ENCODE measurements at places on chromosomes 4 and X.

DNA sequence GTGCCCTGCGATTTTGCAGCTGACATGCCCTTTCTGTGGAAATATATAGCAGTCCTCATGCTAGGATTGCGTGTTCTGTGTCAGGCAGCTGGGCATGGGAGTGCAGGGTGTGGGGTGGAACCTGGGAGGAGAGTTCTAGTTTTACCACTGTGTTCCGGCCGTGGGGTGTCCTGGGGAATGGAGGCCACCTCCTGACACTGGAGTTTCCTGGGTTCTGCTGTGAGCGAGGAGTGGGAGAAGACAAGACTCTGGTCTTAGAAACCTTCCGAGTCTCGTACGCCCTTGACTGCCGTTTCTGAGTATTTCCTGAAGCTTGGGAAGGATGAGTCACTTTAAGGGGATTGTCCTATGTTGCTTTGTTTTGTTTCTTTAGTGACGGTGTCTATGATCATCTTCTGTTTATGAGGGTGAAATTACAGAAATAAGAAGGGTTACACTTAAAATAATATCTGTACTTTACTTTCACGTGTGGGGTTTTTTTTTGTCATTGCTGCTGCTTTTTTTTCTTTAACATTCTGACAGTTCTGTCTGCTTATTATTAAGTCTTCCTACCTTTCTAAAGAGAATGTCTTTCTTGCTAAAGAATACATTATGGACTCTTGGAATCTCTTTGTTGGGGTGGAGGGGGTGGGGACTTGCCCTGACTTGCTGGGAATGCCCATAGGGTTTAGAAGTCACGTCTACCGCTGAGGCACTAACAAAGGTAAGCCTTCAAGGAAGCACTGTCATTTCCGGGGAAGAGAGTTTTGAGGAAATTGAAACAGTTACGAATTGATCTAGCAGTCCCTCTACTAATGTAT lies 19.1 kb downstream of the CD99 start:
- DNase-seq, result peak; percentile 44

GRCh38 chr4:4269331-4269731 lies 20.6 kb downstream of the LYAR start:
- peak; percentile 71 for DNase-seq

GRCh38 chr4:124189545-124189944 lies 523.0 kb downstream of the ANKRD50 start:
- DNase-seq, result no peak

DNA sequence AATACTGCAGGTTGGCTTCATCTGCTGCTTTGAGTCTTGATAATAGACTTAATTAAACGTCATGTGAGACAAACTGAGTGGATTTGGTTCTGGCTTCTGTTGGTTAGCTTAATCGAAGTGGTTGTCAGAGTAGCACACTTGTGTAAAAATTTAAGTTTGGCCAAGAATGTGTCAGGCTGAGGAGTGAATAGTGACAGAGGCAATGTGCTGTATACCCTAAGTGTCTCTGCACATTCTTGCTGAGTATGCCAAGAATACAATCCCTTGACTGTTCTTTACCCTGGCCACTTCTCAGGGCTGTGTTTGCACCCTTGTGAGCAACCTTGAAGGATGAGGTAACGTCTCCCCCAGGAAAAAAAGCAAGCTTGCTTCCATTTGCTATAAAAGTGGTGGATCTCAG lies 14.9 kb downstream of the RPS3A start:
- DNase-seq, result no peak

DNA sequence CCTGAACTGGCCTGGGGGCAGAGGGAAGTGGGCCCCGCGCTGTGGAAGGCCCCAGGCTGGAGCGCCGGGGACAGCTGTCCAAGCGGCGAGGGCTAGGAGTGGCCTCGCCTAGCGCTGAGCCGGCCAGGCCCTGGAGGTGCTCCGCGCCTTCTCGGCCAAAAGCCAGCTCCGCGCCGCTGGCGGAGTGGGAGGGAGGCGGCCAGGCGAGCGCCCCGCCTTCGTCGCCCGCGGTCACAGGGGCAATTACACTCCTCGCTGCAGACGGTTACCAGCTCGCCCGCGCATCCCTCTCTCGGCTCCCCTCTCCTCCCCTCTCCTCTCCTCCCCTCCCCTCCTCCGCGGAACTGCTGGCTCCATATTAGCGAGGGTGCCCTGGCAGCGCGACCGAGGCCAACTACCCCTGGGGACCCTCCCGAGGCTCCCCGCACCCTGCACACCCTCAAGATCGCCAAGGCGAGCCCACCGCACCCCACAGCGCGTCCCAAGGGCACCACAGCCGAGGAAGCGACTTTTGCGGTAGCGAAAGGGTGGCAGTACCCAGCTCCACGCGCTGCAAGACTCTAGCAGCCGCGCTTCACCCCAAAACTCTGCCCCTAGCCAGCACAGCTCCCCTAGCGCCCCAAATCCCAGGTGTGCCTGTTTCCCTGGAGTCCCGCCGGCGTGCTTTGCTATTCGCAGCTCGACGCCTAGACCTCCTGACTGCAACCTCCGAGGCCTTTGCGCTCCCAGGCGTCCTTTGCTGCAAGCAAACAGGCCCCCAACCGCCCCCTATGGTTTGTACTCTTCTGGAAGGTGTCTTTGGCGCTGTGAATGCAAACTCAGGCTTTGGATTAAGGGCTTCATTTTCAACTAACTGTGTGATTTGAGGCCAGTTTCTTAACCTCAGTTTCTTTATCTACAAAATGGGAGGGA lies 91.4 kb downstream of the BCOR start:
- DNase-seq, result peak; percentile 31

DNA sequence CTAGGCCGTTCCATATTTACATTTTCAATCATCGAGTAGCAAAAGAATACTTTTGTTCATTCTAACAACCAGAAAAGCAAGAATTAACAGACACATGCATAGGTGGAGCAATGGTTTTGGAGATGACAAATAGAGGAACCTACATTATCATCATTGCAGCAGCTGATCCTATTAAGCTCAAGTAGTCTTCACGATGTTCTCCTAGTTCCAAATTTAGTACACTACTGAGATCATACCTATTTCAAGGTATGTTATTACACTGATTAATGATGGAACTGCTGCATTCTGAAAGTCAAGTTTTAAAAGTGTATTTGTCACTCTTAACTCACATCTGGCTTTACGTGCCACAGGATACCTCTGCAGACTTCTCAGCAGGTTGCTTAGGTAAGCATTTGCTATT lies 87.4 kb downstream of the ADGRA3 start:
- no peak for DNase-seq

GRCh38 chr4:66805582-66805981 lies 739.7 kb downstream of the CENPC start:
- DNase-seq, result no peak

- no peak for DNase-seq
Measured at GRCh38 chr4:13445841-13446790, 38.0 kb downstream of the RAB28 start.
